ENCODE measurements at places on chromosomes 11 and 22.
A peak's percentile ranks its signal among the peaks of the same experiment; 100 is the strongest.

- no peak overlapping the region for H3K4me3 ChIP-seq
- H3K4me1 ChIP-seq: peaks cover 6% of the 10 kb centered on the region
- no peaks in the 10 kb centered on the region for H3K36me3 ChIP-seq
- H3K27ac ChIP-seq: no peak overlapping the region
- no peak for DNase-seq
These were observed 78.7 kb downstream of the ZNRF3 start for GRCh38 chr22:28962042-28962554.

DNA sequence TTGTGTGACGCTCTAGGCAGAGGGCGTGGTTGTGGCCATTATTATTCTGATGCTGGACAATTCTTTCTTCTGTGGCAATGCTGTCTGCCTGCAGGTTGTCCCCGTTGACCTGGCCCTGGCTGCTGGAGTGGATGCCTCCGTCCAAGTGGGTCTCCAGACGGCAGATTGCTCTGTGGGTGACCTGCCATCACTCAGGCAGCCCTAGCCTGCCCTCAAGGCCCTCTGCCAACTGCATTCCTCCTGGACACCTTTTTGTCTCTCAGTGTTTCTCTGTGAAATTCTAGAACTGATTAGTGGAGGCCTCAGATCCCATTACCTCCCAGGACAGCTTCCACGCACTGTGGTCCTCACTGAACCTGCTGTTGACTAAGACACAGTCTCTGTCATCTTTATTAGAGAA is 86.7 kb downstream of the TBC1D22A start:
- H3K4me3 ChIP-seq: no peak overlapping the region
- H3K4me1 ChIP-seq: no peaks in the 10 kb centered on the region
- H3K36me3 ChIP-seq: no peaks in the 10 kb centered on the region
- no peaks in the 10 kb centered on the region for H3K27me3 ChIP-seq
- no peak overlapping the region for H3K27ac ChIP-seq
- DNase-seq: no peak

DNA sequence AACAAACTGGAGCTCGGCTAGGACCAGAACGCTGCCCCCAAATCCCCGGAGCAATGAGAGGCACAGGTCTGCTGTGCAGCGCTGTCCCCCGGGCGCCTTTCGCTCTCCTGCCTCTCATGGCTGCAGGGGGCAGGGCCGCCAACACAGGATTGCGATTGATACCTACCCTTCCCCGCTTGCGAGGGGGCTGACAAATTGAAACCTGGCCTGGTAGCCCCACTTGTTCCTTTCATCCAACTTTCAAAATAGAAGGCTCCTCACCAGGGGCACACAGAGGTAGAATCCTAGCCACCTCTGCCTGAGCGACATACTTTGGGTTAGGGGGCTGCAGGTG is 642 bp upstream of the CASTOR1 start:
- H3K36me3 ChIP-seq: no peaks in the 10 kb centered on the region
- H3K27ac ChIP-seq: no peak overlapping the region
- DNase-seq: no peak
- H3K4me3 ChIP-seq: no peak overlapping the region

GRCh38 chr11:65417702-65418430 is 4.7 kb upstream of the NEAT1 start:
- H3K27ac ChIP-seq: peak overlapping the region; percentile 93
- peaks cover 29% of the 10 kb centered on the region for H3K4me1 ChIP-seq
- peak; percentile 58 for DNase-seq
- H3K27me3 ChIP-seq: no peaks in the 10 kb centered on the region
- no peak overlapping the region for H3K4me3 ChIP-seq

DNA sequence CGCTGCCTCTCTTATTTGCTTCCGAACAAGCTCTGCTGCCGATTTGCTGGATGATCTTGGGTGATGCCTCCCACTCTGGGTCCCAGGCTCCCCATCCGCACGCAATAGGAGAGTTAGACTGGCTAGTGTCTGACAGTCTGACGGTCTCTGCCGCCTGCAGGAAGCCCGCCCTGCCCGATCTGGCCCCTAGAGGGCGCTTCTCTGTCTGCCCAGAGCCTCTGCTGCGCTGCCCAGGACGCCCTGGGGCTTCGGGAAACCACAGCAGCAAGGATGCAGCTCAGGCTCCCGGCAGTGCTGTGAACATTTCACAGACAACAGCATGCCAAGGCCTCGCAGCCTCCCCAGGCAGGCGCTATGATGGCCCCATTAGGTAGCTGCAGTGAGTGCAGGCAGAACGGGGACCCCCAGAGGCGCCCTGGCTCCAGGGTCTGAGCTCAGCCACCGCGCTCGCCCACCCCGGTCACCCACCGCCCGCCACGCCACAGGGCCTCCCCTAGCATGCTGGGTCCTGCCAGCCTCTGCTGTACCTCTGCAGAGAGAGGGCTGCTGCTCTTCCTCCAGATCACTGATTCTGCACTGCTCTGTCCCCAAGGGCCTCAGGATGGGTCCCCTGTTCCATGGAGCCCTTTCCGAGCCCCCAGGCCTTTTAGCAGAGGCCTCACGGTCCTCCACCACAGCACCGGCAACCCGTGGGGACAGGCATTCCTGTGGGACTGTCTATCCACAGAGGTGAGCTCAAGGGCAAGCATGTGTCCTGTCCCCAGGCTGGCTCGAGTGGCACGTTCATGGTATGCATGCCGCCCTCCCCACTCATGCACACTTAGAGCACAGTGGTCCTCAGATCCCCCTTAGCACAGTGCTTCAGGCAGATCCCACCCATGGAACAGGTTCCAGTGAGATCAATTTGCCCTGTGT is 4.3 kb upstream of the BAIAP2L2 start:
- peak; percentile 82 for DNase-seq
- H3K27me3 ChIP-seq: no peaks in the 10 kb centered on the region
- no peaks in the 10 kb centered on the region for H3K4me1 ChIP-seq
- no peaks in the 10 kb centered on the region for H3K36me3 ChIP-seq
- H3K4me3 ChIP-seq: no peak overlapping the region

DNA sequence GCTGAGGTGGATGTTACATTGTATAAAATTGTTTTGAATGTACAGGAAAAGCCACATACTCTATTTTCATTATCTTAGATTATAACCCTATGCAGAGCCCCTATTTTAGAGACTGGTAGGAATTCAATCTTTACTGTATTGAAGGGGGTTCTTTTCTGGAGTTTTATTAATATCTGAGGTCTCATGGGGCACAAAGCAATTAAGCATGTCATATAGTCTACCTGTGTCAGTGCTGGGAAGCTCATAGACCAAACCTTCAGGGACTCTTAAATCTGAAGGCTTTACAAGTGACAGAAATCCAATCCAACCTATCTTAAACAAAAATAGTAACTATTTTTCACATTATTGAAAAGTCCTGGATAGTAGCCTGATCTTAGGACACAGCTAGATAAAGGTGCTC is 733.7 kb downstream of the NELL1 start:
- H3K4me1 ChIP-seq: no peaks in the 10 kb centered on the region
- no peaks in the 10 kb centered on the region for H3K27me3 ChIP-seq
- H3K36me3 ChIP-seq: no peaks in the 10 kb centered on the region
- H3K4me3 ChIP-seq: no peak overlapping the region
- H3K27ac ChIP-seq: no peak overlapping the region
- no peak for DNase-seq

DNA sequence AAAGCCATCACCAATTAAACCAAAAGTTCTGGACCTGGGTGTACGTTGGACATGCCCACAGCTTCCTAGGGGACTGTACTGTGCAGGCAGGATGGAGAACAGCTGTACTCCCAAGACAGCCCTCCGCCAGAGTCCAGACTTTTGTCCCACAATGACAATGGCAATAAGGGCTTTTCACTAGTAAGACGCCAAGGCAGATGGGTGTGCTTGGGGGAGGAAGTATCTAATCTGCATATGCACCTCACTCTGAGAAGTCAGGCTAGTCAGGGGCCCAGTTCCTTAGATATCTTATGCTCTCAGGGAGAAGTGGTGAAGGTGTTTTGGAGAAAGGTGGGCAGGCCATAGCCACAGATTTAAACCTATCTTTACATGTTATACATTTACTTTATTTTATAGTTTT is 85.1 kb upstream of the USP47 start:
- H3K4me1 ChIP-seq: no peaks in the 10 kb centered on the region
- H3K27me3 ChIP-seq: no peaks in the 10 kb centered on the region
- no peak overlapping the region for H3K4me3 ChIP-seq
- peak; percentile 2 for DNase-seq

DNA sequence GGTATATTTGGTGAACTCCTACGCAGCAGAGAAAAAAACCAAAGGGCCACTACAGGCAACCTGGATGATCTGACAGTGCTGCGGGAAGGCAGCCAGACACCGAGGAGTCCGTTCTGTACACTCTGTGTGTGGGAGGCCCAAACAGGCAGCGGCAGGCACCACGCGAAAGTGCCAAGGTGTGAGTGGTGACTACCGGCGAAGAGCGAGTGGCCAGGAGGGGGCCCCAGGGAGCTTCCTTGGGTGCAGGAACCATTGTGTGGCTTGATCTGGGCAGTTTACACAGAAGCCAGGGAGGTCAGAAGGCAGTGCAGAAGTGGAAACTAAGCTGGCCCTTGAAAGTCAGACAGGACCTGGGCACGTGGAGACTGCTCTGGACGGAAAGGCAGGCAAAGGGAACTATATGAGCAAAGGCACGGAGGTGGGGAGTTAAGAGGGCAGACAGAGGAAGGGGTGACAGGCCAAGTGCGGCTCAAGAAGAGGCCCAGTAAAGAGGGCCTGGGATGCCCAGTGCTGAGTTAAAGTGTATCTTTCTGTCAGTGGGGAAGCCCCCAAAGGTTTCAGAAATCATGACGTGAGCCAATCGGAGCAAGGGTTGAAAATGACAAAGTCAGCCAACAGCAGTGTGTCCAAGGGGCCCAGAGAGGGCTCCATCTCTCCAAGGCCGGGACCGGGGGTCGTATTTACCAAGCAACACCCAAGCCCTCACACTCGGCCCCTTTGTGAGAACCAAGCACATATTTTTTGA is 10.6 kb downstream of the TMEM184B start:
- H3K4me1 ChIP-seq: peaks cover 1% of the 10 kb centered on the region
- no peaks in the 10 kb centered on the region for H3K27me3 ChIP-seq
- H3K4me3 ChIP-seq: no peak overlapping the region
- peak; percentile 61 for DNase-seq

GRCh38 chr11:70747285-70747684 is 349.0 kb downstream of the CTTN start:
- no peaks in the 10 kb centered on the region for H3K36me3 ChIP-seq
- no peaks in the 10 kb centered on the region for H3K27me3 ChIP-seq
- no peak overlapping the region for H3K4me3 ChIP-seq
- H3K4me1 ChIP-seq: peaks cover 7% of the 10 kb centered on the region
- H3K27ac ChIP-seq: no peak overlapping the region
- peak; percentile 61 for DNase-seq

DNA sequence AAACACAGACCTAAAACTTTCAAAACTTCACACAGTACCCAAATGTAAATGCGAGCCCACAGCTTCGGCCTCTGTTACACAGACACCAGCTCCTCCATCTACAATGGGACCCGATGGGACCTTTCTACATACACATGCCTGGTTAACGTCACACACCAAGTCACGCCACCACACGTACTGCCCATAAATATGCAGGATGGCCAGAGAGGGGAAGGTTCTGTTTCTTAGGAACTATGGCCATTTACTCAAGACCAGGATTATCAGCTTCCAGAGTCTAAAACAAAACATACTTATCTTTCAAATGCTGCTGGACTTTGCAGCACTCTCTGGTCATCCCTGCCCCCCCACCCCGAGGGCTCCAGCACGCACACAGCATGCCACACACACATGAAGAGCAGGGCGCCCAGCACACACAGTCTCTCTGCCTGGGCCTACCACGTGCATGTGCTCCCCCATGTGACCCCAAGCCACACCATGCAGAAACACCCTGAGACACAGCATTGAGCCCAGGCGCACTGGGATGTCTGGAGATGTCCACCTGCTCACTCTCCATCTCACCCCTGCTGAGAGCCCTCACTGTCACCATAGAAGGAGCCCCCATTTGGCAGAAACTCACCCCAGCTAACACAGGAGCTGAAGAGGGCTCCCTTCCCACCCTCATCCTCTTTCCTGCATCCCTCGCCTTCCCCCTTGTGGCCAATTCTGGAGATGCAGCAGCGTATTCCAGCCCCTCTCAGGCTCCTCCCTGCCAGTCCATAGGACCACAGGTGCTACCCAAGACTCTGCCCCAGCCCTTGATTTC is 61.8 kb downstream of the SLC22A12 start:
- no peaks in the 10 kb centered on the region for H3K27me3 ChIP-seq
- no peaks in the 10 kb centered on the region for H3K4me1 ChIP-seq
- DNase-seq: peak; percentile 85
- H3K27ac ChIP-seq: no peak overlapping the region

DNA sequence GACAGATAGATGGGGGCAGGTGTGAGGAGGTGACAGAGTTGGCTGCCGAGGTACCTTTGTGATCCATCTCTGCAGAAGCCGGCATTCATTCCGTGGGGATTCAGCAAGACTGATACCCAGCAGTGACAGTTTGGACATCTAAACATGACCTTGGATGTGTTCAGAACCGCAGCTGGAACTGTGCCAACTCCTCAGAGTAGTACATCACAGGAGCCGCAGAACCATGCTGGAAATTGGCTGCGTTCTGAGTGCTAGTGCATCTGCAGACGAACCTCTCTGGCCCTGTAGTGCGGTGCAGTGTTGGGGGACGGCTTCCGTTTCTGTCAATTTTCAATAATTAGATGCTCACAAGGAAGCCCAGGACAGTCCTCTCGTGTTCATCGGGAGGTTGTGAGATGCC is 772.1 kb downstream of the NTM start:
- no peak overlapping the region for H3K27ac ChIP-seq
- H3K27me3 ChIP-seq: no peaks in the 10 kb centered on the region
- no peak overlapping the region for H3K4me3 ChIP-seq

DNA sequence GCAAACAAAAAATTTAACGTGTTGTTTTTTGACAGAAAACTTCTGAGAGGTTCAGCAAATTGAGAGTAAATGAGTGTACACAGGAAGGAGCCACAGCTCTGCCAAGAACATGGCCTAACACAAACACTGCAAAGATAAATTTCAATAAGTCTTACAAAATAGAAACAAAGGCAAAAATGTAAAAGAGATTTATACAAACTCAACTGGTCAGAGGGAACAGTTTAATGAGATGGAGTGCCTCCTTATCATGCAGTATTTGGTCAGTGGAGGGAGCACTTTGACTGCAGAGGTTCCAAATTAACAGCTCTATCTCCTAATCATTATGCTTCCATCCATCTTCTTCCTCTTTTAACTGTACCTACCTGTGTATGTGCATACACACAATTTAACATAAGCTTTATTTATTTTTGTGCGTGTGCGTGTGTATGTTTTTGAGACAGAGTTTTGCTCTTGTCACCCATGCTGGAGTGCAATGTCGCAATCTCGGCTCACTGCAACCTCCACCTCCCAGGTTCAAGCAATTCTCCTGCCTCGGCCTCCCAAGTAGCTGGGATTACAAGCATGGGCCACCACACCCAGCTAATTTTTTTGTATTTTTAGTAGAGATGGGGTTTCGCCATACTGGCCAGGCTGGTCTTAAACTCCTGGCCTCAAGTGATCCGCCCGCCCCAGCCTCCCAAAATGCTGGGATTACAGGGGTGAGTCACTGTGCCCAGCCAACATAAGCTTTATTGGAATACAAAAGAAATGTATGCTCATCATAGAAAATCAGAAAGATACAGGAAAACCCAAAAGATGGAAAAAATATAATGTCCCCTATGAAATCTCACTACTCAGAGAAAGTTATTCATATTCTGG is 111.9 kb downstream of the MRTFA start:
- no peaks in the 10 kb centered on the region for H3K4me1 ChIP-seq
- no peaks in the 10 kb centered on the region for H3K27me3 ChIP-seq
- H3K27ac ChIP-seq: no peak overlapping the region
- H3K4me3 ChIP-seq: no peak overlapping the region
- H3K36me3 ChIP-seq: no peaks in the 10 kb centered on the region
- no peak for DNase-seq

GRCh38 chr11:73399159-73399590 is 23.0 kb downstream of the RELT start:
- DNase-seq: no peak
- no peaks in the 10 kb centered on the region for H3K4me1 ChIP-seq
- no peaks in the 10 kb centered on the region for H3K36me3 ChIP-seq

Measured in mesendoderm (in vitro differentiated cells).